ENCODE measurements at places on chromosomes 3 and 15. TPM values are rescaled to one million over a fixed set of nuclear protein-coding genes. Genes with fewer than 3 reads are reported as not detected.

TEX55 gene
- total RNA-seq: not detected

GRK7 gene
- total RNA-seq: not detected

FAM107A gene
- 14.4 TPM for total RNA-seq

SI gene
- not detected for total RNA-seq

ZNF662 gene
- total RNA-seq: 26.0 TPM

CCR9 gene
- total RNA-seq: 0.10 TPM

THSD4 gene
- total RNA-seq: 41.1 TPM

DPPA2 gene
- not detected for total RNA-seq

EIF4E3 gene
- 20.3 TPM for total RNA-seq

CPB1 gene
- 6.0 TPM for total RNA-seq

IQCF5 gene
- total RNA-seq: not detected

GABRB3 gene
- total RNA-seq: 1.8 TPM

ZBTB11 gene
- total RNA-seq: 18.3 TPM

DCBLD2 gene
- total RNA-seq: 38.0 TPM

ZMYND10 gene
- total RNA-seq: 1.0 TPM

SLC28A1 gene
- total RNA-seq: 0.10 TPM

SLC22A13 gene
- total RNA-seq: 0.25 TPM
